Right renal pelvis (tissue), 4 donors: ENCODE measurements at places on chromosomes 1 and 21.

DNA sequence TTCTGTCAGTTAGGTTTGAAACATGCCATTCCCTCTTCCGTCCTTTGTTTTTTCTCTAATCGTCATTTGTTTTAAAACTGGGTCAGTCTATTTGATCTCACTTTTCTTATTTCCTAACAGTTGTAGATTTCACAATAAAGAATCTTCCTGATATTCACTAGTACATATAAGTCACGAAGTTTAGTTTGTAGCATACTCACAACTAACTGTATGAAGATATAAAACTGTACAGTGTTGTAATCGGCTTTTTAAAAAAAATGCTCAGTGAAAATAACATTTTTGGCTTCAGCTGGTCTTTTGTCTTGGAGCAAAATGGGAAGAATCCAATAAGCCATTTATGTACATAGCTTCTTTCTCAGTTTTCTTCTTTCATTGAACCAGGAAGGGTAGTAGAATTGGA lies 78.3 kb downstream of the NCAM2 start:
- DNase-seq: no peak

DNA sequence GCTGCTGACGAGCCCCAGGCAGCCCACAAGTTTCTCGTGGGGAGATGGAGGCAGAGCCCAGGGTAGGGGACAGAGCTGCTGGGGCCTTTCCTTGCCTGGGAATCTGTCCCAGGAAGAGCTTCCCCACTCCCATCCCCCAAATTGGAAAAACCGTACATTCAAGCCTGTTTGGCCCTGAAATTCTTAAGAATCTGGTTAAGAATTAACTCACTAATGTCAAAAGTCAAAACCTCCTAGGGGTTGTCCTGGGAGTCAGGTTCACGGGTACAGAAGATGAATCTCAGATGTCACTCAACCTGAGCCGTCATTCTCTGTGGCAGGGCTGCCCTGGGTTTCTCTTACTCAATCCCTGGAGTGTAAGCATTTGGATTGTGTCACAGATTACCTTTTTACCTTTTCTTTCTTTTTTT lies 8.4 kb downstream of the C1orf115 start:
- no peak for DNase-seq

- DNase-seq: peak; percentile 66
These were observed 64.8 kb downstream of the DNTTIP2 start for GRCh38 chr1:93814059-93814794.

GRCh38 chr1:172070055-172070454 lies 228.8 kb downstream of the DNM3 start:
- no peak for DNase-seq

GRCh38 chr21:33985117-33986050 lies 69.8 kb upstream of the ATP5PO start:
- DNase-seq: no peak

DNA sequence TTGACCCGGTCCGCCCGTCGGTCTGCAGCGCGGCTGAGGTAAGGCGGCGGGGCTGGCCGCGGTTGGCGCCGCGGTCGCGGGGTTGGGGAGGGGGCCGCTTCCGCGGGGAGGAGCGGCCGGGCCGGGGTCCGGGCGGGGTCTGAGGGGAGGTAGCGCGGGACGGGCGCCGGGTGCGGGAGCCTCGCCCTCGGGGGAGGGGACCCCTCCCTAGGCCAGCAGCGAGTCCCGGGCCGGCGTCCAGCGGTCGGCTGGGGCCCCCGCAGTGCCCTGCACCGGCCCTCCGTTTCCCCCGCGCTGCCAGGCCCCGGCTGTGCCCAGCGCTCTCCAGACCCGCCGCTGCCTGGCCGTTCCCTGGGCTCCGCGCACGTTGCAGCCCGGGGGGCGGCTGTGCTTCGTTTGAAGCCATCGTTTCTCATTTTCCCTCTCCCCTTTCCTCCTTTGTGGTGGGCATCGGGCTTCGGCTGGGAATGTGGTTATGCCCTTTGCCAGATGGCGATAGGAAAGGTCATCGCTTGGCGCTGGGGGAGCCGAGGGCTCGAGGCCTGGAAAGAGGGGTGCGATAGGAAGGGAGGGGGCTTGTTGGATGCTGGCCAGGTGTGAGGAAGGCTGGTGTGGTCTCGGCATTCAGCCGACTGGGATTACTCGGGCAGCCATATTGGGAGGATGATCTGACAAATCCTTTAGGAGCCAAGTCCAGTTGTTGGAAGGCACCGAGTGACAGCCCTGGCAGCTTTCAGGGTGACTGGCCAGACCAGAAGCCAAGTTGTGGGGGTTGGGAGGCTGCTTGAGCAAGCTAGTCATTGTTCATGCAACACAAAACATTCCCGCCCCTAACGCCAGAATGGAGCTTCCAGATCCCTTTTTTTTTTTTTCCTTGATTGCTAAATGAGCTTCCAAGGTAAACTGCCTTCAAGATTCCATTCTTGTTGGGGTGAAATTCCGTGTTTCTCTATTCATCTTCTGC lies 753 bp downstream of the KIF1B start:
- peak; percentile 66 for DNase-seq

DNA sequence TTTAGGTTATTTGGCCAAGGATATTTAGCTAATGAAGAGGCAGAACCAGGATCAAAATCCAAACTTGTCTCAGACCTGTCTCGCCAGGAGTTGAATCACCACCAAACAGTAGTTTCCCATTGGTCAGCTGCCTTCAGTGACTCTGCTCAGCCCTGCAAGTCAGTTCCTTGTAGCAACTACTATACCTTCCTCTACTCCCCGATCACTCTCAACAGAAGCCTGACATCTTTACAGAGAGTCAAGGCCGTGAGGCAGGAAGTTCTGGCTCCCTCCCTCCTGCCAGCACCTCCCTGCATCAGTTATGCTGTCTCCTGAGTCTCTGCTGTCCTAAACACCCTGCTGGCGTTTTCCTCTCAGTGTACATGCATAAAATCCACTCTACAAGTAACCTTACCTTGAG lies 13.2 kb downstream of the PSMD4 start:
- DNase-seq: no peak

DNA sequence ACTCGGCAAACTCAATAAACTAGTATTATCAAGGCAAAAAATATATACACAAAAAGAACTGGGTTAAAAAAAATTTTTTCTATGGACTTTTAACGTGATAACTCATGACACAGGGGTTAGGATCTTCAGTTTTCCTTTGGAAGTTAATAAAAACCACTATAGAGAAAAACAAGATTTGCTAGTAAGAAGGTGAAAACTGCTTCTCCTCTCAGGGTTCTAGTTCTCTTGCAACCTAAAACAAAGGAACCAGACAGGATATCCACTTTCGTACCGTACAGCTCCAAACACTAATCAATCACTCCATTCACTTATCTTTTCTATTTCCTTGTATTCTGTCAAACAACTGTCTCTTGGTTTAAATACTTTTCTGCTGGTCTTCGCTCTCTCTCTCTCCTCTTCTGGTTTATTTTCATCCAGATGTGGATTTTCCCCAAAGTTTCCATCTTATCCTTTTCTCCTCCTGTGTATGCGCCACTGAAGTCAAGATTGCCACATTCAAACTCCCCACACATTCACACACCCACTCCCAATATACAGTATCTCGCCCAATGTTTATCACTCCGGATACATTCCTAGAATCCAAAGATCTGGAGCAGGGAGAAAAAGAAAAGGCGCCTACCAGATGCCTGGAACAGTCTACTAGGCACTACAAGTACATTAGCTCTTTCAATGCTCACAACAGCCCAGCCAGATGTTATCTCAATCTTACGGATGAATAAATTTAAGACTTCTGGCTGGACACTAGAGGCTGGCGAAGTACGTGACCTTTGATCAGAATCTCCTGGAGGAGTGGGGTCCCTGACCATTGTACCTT lies 775 bp upstream of the PRPF38B start:
- peak; percentile 39 for DNase-seq

DNA sequence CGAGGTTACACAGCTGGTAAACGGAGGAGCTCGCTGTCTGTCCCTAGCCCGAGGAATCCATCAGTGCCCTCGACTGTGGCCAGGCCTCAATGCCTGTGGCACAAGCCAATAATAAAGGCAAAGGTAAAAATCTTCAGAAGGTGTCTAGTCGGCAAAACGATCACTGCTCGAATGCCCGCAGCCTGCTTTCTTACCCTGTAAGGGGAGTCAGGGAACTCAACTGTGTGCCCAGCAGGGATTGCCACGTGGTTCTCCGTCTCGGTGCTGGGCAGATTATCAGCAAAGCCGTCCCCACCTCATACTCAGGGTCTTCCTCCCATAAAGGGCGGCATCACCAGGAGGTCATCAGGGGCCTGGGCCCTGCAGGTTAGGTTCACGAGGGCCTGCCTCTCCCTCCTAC lies 103.4 kb downstream of the PAX7 start:
- DNase-seq: no peak

GRCh38 chr1:200558866-200559459 lies 61.6 kb downstream of the KIF14 start:
- DNase-seq: no peak

- DNase-seq: no peak
These were observed 12.1 kb downstream of the CLCA2 start for GRCh38 chr1:86436041-86436440.

- DNase-seq: no peak
These were observed 521.8 kb downstream of the PTPRU start for GRCh38 chr1:29757866-29758780.

- no peak for DNase-seq
These were observed 71.0 kb downstream of the PTGS2 start for GRCh38 chr1:186609183-186609582.

GRCh38 chr1:66739401-66740157 lies 12.7 kb upstream of the DYNLT5 start:
- DNase-seq: no peak

DNA sequence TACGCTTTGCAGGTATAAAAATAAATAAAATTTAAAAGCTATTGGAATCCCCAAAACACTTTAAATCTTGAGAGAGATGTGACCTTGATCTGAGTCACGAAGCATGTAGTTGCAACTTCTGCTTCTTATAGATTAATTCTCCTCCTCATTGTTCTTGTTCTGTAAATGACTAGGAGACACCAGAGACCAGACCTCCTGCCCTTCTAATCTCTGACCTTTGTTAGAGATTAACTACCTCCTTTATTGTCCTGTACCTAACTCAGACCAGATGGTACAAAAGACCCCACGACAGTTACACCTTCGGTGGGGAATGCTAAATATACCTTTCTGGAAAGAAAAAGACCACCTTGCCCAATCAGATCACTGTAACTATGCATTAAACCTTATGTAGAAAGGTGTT lies 76.9 kb upstream of the NEK2 start:
- no peak for DNase-seq

- DNase-seq: no peak
These were observed 472 bp downstream of the DTL start for GRCh38 chr1:212035835-212036605.

DNA sequence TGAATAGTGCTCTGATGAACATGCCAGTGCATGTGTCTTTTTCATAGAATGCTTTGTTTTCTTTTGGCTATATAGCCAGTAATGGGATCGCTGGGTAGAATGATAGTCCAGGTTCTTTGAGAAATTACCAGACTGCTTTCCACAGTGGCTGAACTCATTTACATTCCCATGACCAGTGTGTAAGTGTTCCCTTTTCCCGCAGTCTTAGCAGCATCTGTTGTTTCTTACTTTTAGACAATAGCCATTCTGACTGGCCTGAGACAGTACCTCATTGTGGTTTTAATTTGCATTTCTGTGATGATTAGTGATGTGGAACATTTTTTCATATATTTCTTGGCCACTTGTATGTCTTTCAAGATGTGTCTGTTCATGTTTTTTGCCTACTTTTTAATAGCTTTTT lies 784.5 kb downstream of the USP25 start:
- no peak for DNase-seq

DNA sequence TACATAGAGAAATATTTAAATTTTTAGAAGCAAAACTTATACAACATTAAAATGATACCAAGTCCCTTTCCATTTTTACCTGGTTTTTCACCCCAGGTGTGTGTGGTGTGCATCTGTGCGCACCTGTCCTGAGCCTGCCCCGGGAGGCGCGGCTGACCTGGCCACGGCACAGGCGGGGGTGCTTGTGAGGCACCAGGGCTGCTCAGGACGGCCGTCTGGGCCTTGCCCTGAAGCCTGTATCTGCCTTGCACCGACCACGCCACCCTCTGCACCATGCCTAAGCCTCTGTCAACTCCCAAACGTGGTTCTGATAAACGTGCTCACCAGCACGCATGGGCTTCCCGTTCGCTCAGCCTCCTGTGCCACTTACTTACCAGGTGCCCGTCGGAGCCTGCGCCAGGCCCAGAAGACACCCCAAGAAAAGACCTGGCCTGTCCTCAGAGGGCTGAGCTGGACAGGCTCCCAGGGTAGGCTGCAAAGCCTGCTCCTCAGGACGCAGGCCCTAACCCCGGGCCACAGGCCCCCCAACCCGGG lies 20.9 kb downstream of the PANK4 start:
- no peak for DNase-seq

DNA sequence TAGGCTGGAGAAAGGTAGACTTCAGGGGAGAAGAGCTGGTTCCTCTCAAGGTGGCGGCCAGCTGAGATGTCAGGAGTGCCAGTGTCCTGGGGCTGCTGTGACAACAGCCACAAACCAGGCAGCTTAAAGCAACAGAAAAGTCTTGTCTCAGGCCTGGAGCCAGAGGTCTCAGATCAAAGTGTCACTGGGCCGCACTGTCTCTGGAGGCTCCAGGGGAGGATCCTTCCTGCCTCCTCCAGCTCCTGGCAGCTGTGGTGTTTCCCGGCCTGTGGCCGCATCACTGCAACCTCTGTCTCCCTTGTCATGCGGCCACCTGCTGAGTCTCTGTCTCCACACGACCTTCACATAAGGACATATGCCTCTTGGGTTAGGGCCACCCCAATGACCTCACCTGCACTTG lies 24.4 kb upstream of the TSPEAR start:
- DNase-seq: no peak

GRCh38 chr21:41255190-41255589 lies 61.4 kb upstream of the FAM3B start:
- no peak for DNase-seq

DNA sequence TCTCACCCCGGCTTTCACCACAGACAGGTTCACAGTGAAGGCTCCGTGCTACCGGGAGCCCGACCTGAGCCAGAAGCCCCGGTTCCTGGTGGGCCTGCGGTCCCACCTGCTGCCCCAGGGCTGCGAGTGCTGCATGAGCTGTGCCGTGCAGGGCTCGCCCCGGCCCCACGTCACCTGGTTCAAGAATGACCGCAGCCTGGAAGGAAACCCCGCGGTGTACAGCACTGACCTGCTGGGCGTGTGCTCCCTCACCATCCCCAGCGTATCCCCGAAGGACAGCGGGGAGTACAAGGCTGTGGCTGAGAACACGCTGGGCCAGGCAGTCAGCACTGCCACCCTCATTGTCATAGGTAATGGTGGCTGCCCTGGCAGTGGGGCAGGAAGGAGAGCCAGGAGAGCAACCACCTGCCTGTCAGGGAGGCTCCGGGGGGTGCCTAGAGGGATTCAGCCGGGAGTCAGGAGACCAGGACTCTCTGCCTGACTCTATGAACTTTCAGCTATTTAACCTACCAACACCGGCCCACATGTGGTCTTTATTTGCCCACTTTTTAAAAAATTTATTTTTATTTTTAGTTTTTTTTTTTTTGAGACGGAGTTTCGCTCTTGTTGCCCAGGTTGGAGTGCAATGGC lies 36.4 kb downstream of the IGFN1 start:
- no peak for DNase-seq

DNA sequence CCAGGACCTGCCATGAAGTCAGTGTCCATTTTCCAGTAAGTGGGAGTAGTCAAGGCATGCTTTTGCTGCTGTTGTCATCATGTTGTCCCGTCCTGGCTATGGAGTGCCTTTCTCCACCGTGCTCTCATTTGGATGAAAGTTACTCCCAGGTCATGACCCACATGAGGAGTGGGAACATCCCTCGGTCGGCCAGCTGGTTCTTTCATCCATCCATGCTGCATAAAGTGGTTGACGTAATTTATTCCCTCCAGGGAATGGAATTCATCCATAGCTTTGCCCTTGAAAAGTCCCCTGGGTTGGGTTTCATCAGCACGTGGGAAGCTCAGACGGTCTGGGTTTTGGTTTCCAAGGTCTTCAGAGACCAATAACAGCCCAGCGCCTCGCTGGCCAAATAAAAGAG lies 11.6 kb downstream of the PLA2G2A start:
- peak; percentile 32 for DNase-seq
